ENCODE measurements at places on chromosomes 5 and 9.
A peak's percentile ranks its signal among the peaks of the same experiment; 100 is the strongest.

DNA sequence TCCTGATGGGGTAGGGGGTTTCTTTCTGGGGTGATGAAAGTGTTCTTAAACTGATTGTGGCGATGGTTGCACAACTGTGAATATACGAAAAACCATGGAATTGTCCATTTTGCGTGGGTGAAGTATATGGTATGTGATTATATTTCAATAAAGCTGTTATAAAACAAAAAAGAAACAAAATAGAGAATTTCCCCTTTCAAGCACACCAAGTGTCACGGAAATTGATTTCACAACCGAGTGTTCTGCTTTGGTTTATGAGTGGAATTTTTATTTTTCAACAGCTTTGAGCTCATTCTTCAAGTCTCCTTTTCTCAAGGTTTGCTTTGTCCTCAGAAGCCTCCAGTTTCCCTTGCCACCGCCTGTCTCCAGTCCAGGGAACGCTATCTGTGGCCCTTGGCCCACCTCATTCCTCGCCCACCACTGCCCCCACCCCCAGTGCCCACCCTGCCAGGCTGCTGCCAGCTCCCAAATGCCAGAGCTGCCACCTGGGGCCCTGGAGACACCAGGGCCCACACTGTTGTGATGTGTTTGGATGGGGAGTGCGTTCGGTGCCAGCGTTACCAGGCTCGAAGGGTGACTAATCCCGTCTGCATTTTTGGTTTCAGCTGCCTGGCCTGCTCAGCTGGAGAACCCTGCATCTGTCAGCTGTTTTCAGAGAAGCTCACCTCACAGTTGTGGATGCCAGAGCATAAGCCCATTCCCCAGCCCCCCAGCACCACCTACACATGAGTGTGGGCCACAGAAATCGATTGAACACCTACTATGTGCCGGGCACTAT is 30.4 kb downstream of the DUSP1 start:
- peak; percentile 88 for DNase-seq

GRCh38 chr5:74642543-74642863 is 2.0 kb upstream of the ENC1 start:
- DNase-seq, result no peak

GRCh38 chr5:78649211-78649695 is 681 bp upstream of the LHFPL2 start:
- DNase-seq, result peak; percentile 16

DNA sequence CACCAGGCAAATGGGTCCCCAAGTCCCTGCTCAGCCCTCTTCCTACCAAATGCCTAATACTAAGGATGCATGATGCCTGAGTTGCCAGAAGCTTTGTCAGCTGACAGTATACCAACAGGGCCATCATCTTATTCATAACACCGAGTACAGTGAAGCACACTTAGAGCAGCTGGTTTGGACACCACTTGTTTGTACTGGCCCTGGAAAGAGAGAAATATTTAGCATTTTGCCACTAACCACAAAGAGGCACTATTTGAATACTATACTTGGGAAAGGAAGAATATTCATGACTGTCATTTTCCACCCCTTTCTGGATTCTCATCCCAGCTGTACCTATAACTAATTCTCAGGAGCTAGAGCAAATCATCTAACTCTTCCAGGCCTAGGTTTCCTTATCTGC is 364.4 kb upstream of the KIF2A start:
- peak; percentile 10 for DNase-seq

GRCh38 chr9:12774861-12775678 is at the start of gene LURAP1L:
TSS of gene LURAP1L (plus strand) at chr9:12775020. CDS start at chr9:12775716, 696 bp downstream.
- peak; percentile 67 for DNase-seq

- no peak for DNase-seq
Measured at GRCh38 chr9:127507751-127508648, 56.7 kb downstream of the LRSAM1 start.
